ENCODE measurements at places on chromosomes 11 and 22.

- no peak for DNase-seq
Observed at GRCh38 chr11:78293536-78293935, 104.8 kb downstream of the USP35 start.

- no peak for DNase-seq
Observed at GRCh38 chr22:43541462-43542407, 129.9 kb downstream of the MPPED1 start.

- DNase-seq: no peak
Observed at GRCh38 chr11:19975414-19975990, 184.8 kb downstream of the DBX1 start.

DNA sequence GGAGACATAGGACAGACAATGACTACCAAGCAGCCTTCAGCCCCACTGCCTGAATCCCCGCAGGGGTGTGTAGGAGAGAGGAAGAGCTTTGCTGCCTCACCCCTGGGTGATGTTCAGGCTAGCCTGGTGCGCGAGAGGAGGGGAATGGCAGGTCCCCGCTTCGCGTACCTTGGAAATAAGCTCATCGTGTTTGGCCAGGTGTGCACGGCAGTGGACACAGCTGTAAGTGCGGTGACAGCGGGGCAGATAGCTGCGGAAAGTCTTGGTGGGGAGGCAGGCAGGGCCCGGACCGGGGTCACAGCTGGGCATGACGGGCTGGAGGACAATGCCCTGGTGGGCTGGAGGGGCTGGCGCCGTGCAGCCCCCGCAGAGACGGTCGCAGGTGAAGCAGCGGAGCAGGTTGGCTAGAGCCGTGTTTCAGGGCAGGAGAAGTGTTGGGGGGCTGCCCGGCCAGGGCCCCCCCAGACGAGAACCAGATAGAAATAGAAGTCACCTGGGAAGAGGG, 2.9 kb downstream of the YPEL4 start:
- no peak for DNase-seq

DNA sequence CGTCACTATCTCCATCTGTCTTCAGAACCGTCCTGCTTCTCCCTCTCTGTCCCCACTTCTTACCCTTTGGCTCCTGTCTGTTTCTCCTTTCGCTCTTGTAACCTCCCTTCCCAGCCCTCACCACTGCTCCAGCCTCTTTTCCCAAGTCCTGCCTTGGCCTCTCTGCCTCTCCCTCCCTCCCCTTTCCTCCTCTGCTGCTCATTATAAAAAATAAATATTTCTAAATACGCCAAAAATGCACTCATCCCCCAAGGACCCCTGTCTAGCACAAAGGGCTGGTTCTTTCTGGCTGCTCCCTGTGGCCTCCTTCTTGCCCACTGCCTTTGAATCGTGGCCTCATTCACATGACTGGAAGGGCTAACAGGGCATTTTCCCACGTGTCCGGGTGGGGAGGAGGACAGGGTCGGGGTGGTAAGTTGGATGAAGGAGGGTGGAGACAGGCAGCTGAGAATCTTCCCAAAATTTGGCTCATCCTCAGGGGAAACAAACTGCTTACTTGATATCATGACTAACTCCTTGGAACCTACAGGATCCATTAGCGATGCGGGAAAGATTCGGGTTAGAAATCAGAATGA, 26.4 kb upstream of the OAF start:
- no peak for DNase-seq

GRCh38 chr11:1260023-1260501, 37.2 kb downstream of the MUC5B start:
- peak; percentile 32 for DNase-seq

DNA sequence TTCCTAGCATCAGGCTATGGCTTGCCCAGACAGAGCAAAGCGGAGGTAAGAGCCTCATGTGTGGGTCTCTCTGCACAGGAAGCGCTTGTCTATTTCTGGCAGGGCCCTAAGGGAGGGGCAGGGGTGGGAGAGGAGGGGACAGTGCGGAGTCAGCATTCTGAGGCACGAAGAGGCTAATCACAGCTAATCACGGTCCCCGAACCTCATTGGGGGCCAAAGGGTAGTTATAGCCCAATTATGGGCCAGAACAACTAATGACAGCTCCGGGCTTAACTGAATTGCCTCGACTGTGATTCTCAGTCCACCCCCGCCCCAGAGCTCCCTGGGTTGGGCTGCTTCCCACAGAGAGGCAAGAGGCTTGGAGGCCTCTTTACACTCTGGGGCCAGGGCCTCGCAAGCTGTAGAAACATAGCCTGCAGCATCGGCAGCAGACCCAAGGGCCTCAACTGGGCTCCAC, 72.7 kb upstream of the PRDM11 start:
- DNase-seq: no peak

DNA sequence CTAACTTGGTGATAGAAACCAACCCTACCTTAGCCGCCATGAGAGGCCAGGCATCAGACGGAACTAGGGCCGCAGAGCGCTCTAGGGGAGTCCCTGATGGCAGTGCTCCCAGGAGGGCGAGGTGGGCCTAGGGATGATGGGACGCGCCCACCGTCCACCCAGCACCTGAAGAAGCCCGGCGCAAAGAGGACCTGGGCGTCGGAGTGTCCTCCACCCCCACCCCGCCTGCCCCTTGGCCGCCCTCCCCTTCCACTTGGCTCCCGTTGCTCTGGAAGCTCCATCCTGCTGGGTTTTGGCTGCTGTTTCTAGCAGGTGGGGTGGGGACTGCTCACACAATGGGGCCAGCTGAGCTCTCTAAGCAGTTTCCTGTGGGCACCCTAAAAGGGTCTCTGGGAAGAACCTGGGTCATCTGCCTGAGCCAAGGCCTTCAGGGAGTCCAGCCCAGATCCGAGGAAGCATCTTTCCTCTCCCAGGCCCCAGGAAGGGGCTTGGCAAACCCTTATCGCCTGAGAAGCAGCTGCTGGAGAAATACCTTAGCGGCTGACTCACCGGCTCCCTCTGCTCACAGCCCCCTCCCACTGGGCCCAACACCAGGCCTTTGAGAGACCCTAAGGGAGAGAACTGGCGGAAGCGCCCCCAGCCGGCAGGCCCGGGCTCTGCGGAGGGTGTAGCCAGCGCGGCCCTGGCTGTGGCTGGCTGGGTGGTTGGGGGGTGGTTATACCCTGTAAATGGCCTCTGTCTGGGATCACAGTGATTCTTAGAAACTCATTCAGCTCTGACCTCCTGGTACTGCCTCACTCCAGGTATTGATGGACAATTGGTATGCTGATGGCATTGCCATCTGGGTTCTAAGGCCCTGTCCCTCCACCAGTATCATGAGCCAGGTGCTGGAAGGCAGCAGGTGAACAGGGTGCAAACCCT, 19.3 kb downstream of the CREB3L1 start:
- no peak for DNase-seq

GRCh38 chr22:37616201-37617083, 7.8 kb downstream of the GGA1 start:
- DNase-seq: no peak

Data from stimulated activated CD4-positive, alpha-beta T cell treated with anti-CD3 and anti-CD28 coated beads, Interleukin-15, amount 100 ng/mL, for 1 hour (primary cell).